Lung (tissue), 17 donors: ENCODE measurements at places on chromosomes 1 and 21. TPM values are rescaled to one million over a fixed set of nuclear protein-coding genes. Genes with fewer than 3 reads are reported as not detected.

CDK18 gene
- 10.9 TPM for total RNA-seq

DNA sequence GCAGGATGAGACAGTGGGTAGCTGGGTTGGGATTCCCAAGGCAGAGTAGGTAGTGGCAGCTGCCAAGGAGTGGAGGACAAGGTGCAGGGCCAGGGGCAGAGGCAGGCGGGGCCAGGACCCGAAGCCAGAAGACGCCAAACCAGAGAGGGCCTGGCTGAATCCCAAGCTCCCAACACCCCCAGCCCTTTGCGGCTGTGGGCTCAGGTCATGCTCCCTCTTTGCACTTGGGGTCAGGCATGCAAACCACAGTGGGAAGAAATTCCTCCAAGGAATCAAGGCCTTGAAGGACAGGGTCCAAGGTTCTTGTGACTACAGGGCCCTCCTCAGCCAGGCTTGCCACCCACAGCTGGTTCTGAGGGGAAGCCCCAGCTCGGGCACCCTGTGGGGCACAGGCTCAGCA lies 6.2 kb downstream of the C1orf210 start:
- DNase-seq, result no peak

GRCh38 chr21:35426469-35426868 lies 377.4 kb upstream of the RUNX1 start:
- no peak for DNase-seq

DNA sequence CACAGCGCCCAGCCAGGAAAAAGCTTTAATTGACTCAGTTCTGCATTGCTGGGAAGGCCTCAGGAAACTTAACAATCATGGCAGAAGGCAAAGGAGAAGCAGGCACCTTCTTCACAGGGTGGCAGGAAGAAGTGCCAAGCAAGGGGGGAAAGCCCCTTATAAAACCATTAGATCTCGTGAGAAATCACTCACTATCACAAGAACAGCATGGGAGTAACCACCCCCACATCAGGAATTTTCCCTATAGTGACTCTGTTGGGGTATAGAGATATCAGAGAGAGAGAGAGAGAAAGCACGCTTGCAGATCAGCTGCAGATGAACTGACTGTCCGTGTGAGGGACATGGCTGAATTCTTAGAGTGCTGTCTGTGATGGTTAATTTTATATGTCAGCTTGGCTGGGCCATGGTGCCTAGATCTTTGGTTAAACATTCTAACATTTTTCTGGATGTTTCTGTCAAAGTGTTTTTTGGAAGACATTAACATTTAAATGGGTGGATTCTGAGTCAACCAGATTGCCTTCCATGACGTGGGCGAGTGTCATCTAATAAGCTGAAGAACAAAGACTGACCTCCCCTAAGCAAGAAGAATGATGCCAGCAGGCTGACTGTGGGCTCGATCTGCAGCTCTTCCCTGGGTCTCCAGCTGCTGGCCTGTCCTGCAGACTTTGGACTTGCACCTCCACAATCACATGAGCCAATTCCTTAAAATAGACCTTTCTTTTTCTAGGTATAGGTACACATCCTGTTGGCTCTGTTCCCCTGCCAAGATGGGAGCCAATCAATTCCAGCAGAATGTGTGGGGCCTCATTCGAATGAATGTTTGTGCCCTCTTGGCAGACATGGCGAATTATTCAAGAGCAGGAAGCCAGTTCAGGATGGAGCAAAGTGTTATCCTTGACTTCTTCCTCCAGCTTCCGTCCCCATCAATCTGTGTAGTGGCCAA lies 21.4 kb upstream of the CPT2 start:
- DNase-seq, result no peak

DNA sequence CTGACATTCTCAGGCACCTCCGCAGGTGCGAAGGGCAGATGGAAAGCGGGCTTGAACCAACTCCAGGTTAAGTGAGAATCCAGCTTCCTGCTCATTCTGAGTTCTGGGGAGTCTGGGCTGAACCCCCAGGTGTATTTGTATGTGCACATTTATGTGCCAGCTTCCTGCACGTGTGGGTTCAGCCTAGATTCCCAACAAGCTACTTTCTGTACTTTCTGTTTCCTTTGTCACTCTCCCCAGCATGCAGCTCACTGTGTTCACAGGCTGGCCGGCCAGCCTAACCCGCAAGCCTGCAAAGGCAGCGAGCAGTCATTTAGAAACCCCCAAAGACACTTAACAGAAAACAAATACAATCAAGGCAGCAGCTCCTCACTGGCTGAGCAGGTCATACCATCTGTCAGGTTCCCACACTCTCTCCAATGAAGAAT lies 1.3 kb upstream of the IL19 start:
- no peak for DNase-seq

DNA sequence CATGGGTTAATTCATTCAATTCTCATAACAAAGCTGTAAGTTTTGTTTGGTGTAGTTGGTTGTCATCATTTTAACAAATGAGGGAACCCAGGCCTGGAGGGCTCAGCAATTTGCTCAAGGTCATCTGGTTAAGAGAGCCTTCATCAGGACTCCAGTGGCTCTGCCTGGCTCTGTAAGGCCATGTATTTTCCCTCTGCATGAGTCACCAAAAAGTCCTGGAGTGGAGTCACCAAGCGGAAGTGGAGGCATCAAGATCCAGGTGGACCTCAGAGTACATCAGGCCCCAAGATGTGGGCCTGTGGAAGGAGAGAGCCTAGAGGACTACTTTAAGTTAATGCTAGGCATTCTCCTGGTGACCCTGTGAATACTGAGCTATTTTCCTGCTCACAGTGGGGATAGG lies 30.0 kb upstream of the RBM15 start:
- DNase-seq, result no peak
